GM19239 (cell line): ENCODE measurements at places on chromosomes 2 and 18.

DNA sequence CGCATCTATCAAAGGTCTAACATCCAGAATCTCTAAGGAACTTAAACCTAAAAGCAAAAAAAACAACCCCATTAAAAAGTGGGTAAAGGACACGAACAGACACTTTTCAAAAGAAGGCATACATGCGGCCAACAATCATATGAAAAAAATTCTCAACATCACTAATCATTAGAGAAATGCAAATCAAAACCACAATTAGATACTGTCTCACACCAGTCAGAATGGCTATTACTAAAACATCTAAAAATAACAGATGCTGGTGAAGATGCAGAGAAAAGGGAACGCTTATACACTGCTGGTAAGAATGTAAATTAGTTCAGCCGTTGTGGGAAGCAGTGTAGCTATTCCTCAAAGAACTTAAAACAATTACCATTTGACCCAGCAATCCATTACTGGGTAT is 38.0 kb downstream of the PPP3R1 start:
- no peak for DNase-seq

GRCh38 chr2:177241711-177242120 is 22.8 kb downstream of the NFE2L2 start:
- DNase-seq, result no peak

- DNase-seq, result no peak
Measured at GRCh38 chr2:124162256-124162655, 137.2 kb downstream of the CNTNAP5 start.

DNA sequence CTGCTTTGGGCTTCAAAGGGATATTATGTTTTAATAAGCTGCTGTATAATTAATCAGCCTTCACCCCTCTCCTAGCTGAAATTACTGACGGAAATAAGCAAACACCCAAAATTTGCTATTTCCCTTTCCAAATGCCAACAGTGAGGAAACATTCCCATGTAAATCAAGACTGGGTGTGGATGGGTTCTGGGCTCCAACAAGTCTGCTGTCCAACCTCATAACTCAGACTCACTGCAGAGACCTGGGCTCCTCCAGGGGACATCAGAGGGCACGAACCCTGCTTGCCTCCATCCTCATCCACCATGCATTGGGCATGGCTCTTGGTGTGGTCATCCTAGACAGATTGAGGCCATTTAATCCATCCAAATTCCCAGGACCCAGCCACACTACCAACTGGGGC is 173.7 kb downstream of the C1D start:
- no peak for DNase-seq

DNA sequence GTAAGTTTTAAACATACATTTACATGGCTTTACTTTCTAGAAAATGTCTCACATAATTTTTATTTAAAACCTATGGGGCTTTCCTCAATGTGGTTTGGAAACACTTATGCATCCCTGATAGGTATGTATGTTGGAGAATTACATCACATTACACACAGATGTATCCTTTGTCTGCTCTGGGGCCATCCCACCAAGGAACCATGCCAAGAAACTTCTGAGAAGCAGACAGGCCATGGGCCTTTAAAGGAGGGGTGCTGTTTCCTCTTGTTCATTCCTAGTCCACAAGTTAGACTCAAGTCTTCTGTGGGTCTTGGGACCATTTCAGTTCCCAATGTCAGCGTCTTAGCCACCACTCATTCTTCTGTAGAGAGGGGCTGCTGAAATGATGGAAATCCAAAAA is 162.0 kb upstream of the SETBP1 start:
- no peak for DNase-seq

- DNase-seq, result no peak
Measured at GRCh38 chr2:118837067-118837466, 10.4 kb downstream of the EN1 start.

GRCh38 chr2:201746551-201746950 is 34.2 kb downstream of the ALS2 start:
- DNase-seq, result no peak

DNA sequence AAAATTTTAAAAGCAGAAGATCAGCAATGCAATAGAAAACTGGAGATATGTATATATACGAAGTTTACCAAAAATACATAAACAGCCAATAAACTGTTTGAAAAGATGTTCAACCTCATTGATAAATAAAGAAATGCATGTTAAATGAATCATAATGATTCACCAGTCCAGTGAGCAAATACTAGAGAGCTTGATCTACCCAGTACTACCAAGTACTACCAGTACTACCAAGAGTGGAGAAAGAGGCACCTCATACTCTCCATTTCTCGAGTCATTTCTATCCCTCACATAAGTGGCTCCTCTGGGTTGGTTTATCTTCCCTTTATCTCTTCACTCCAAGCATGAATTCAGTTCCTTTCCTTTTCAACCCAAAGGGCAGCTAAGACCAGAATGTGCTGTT is 138.9 kb downstream of the MREG start:
- no peak for DNase-seq

DNA sequence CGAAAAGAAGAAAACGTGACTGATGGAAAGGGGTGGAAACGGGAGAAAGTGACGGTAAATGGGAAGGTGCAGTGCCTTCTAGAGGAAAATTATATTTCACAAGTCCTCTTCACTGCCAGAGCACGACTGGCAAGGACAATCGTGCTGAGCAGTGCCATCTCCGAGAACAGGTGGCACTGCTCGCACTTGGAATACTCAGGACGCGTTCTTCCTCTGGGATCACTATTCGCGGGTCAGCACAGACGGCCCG is 364 bp downstream of the STAT1 start:
- no peak for DNase-seq

DNA sequence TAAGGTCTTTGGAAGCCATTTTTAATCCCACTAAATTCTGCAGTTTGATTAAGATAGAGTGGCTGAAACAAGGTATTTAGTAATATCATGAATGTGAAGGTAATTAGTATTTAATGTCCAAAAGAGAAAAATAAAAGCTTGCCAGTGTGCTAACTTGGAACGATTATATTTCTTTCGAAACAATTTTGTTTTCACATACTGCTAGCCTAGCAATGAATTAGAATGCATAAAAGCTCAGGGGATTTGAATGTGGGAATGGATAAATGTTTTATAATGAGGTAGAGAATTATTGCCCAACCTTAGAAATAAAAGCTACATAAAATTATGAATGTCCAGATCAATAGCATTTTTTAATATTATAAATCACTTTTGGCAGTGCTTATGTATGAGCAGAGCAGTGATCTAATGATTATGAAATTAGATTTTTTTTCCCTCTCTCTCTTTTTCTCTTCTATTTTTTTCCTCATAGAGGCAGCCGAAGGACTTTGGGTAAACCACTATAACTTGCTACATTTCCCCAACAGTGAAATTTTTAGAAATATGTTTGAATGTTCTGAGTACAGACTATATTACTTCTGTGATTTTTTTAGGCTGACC is 75.5 kb downstream of the PLCL1 start:
- DNase-seq, result no peak

DNA sequence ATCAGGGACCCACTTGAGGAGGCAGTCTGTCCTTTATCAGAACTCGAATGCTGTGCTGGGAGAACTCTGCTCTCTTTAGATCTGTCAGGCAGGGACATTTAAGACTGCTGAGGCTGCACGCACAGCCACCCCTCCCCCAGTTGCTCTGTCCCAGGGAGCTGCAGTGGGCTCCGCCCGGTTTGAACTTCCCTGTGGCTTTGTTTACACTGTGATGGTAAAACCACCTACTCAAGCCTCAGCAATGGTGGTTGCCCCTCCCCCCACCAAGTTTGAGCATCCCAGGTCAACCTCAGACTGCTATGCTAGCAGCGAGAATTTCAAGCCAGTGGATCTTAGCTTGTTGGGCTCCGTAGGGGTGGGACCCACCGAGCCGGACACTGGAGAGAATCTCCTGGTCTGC is 11.8 kb upstream of the LHCGR start:
- no peak for DNase-seq

GRCh38 chr18:49340446-49340845 is 120.0 kb downstream of the DYM start:
- no peak for DNase-seq

- no peak for DNase-seq
Measured at GRCh38 chr2:15984368-15985255, 44.3 kb downstream of the MYCN start.

GRCh38 chr2:64831134-64831976 is 157.8 kb upstream of the SLC1A4 start:
- peak; percentile 60 for DNase-seq

GRCh38 chr2:105691947-105692390 is 52.7 kb upstream of the NCK2 start:
- DNase-seq, result no peak

DNA sequence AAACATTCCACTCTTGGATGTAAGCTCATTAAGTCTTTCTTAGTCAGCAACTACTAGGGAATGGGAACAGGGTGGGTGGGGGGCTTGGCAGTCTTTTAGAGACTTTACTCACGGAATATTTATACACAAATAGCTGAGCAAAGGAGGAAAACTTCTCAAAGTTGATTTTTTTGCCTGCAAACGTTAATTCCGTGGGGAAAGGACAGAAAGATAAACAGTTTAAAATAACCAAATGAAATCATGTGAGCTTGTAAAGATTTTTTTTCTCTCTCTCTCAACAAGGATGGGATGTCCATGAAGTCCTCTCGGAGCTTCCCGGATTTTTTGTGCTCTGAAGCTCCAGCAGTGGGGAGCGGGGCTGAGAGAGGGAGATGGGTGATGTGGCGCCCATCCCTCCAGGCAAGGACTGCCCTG is 32.2 kb upstream of the MAT2A start:
- DNase-seq, result no peak

DNA sequence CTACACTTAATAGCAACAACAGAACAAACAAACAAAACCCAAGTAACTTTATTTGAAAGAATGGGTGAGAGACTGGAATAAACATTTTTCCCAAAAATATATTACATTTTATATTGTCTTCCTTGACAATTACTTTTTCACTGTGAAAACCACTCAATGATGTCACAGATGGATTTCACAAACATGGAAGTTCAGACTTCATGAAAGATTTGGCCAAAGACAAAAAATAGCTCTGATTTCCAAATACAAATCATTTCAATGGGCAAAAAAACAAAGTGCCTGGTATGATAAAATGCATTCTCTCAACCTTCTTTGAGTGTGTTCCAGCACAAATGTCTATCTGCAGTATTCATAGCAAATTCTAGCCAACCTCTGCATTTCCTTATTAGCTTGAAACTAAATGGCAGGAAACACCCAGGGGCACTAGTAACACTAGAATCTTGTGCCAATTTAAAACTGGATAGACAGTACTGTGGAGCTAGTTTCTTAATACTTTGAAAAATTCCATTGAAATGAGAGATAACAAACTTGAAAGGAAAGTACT is 28.5 kb upstream of the NAPG start:
- DNase-seq, result no peak
